Activated CD4-positive, alpha-beta T cell treated with anti-CD3 and anti-CD28 coated beads, Interleukin-2, amount 10 ng/mL, durations not matched to agents 24 days and 14 days (primary cell): ENCODE measurements at places on chromosomes 13 and 19. TPM values are rescaled to one million over a fixed set of nuclear protein-coding genes. Genes with fewer than 3 reads are reported as not detected.

The PROZ gene
- not detected in 2 replicates for total RNA-seq

The KCTD4 gene
- not detected in 2 replicates for total RNA-seq

The ZNF57 gene
- total RNA-seq, result 2.6 and 2.8 TPM in 2 replicates

The AMER2 gene
- total RNA-seq, result not detected in 2 replicates

The ZNF880 gene
- 6.3 and 9.0 TPM in 2 replicates for total RNA-seq

The LILRA5 gene
- not detected in 2 replicates for total RNA-seq

The TSSK6 gene
- total RNA-seq, result 3.3 and 4.4 TPM in 2 replicates

The RASIP1 gene
- 0.71 and 0.82 TPM in 2 replicates for total RNA-seq

The NALCN gene
- total RNA-seq, result not detected in 2 replicates

- no peak for DNase-seq
- no peak overlapping the region for H3K4me3 ChIP-seq
- peaks cover 9% of the 10 kb centered on the region for H3K27me3 ChIP-seq
Measured at GRCh38 chr13:25927932-25928331, 123.9 kb downstream of the SHISA2 start.

DNA sequence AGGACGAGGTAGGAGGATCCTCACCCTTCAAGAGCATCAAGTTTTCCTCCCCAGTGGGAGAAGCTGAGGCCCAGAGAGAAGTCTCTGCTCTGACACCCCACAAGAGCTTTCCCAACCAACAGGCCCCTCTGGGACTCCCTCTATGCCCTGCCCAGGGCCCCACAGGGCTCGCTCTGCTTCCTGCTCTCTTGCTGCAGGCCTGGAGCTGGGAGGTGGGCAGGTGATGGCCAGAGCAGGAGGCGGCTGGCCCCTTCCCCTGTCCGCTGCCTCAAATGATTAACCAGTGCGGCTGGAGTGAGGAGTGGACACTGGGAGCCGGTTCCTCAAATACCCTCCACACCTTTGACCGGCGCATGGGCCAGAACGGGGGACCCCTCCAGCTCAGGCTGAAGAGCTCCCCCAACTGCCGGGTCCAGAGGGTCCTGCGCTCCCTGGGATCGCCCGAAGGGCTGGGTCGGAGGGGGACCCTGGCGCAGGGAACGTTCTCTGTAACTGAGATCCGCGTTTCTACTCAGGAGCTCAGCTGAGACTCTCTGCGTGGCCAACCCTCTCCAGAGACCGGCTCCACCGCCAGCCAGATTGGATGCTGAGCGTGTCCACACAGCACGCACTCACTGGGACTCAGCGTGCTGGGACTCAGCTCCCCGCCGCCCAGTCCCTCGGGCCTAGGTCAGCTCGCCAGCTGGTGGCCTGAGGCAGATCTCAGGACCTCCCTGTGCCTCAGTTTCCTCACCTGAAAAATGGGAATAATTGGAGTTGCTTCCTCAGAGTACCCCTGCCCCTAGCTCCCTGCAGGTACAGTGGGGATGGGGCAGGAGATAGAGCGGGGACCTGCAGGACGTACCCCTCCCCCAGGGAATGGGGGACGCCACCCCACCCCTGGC lies 6.7 kb upstream of the ONECUT3 start:
- peaks cover 6% of the 10 kb centered on the region for H3K4me1 ChIP-seq
- no peak overlapping the region for H3K4me3 ChIP-seq
- no peak overlapping the region for H3K27ac ChIP-seq

GRCh38 chr13:48828962-48829411 lies 146.7 kb upstream of the FNDC3A start:
- no peak for DNase-seq
- no peak overlapping the region for H3K27ac ChIP-seq
- H3K4me3 ChIP-seq, result no peak overlapping the region
- no peaks in the 10 kb centered on the region for H3K27me3 ChIP-seq

DNA sequence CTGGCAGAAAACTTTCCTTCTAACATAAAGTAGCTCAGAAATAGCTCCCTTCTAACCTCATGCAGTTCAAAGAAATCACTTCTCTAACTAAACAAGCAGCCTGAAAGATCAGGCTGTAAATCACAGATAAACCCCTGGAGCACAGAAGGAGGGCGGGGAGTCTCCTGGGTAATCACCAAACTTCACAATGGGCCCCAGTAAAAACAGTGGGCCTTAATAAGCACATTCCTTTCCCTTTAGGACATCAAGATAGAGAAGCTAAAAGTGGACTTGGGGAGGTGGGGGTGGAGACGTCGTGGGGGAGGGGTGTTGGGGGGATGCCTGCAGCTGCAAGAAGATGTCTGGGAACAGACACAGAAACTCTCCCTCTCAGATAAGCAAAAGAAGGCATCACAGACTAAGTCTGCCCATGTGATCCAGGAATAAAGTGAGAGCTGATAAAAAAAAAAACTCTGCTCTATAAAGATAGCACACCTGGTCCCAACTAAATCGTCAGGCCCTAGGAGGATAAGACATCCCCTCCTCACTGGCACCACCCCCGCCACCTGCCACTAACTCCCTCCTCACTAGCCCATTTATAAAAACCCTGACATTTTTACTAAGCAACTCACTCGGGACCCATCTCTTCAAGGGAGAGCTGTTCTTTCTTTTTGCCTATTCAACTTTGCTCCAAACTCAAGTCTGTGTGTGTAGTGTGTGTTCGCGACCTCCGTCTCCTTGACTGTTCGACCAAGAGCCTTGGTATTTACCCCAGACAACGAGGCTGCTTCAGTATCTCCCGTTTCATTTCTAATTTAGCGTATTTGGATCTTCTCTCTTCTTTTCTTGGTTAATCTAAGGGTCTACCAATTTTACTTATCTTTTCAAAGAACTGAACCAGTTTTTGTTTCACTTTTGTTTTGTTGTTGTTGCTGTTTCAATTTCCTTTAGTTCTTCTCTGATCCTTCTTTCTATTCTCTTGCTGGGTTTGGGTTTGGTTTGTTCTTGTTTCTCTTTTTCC lies 31.7 kb downstream of the DNAJC15 start:
- no peaks in the 10 kb centered on the region for H3K27me3 ChIP-seq
- no peak overlapping the region for H3K27ac ChIP-seq
- peaks cover 28% of the 10 kb centered on the region for H3K4me1 ChIP-seq
- DNase-seq, result peak; percentile 74

GRCh38 chr13:27006519-27007161 lies 165.0 kb downstream of the USP12 start:
- DNase-seq, result no peak
- H3K27me3 ChIP-seq, result peaks cover 47% of the 10 kb centered on the region
- H3K27ac ChIP-seq, result no peak overlapping the region
- peak overlapping the region; percentile 22 for H3K4me3 ChIP-seq

- no peaks in the 10 kb centered on the region for H3K4me1 ChIP-seq
- H3K36me3 ChIP-seq, result no peaks in the 10 kb centered on the region
- no peak for DNase-seq
- H3K4me3 ChIP-seq, result no peak overlapping the region
- no peaks in the 10 kb centered on the region for H3K27me3 ChIP-seq
Measured at GRCh38 chr13:76466043-76466442, 420.2 kb downstream of the KCTD12 start.

- no peak overlapping the region for H3K4me3 ChIP-seq
- DNase-seq, result no peak
- no peaks in the 10 kb centered on the region for H3K4me1 ChIP-seq
- no peaks in the 10 kb centered on the region for H3K27me3 ChIP-seq
- no peaks in the 10 kb centered on the region for H3K36me3 ChIP-seq
Measured at GRCh38 chr13:100051070-100051469, 37.8 kb upstream of the PCCA start.

DNA sequence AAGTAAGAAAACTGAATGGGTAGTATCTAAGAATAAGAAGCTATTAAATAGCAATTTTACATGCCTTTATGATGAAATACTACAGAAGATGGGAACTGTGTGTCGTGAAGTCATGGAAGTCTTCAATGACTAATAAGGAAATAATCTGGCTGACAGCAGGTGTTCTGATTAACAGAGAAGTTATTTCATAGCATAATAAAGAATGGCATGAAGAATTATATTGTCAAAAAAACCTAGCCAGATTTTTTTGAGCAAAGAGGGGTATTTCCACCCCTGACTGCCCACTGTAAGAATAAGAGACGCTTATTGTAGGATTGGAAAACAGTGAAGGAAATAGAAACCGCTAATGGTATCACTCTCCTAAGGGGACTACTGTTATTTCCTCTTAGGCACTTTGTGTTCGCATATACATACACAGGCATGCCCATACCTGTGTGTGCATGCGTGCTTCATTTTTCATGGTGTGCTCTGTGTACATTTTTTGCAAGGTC lies 318.8 kb downstream of the SHISA2 start:
- DNase-seq, result no peak
- no peak overlapping the region for H3K4me3 ChIP-seq
- H3K36me3 ChIP-seq, result no peaks in the 10 kb centered on the region
- H3K4me1 ChIP-seq, result peaks cover 12% of the 10 kb centered on the region
- no peaks in the 10 kb centered on the region for H3K27me3 ChIP-seq

- peaks cover 32% of the 10 kb centered on the region for H3K4me1 ChIP-seq
- DNase-seq, result no peak
- no peaks in the 10 kb centered on the region for H3K27me3 ChIP-seq
Measured at GRCh38 chr13:40152145-40152544, 496.7 kb downstream of the COG6 start.

DNA sequence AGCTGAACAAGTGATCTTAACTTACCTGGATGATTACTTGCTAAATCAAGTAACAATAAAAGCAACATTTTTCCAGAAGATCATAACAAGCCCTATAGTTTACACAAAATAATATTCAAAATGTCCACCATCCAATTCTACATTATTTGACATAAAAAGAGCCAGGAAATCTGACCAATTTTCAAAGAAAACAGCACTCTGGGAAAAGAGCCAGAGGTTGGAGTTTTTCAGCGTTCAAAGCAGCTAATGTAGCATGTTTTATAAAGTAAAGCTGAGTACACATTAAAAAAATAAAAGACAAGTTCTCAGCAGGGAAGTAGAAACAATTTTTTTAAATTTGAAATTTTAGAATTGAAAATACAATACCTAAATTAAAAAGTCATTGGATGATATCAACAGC lies 62.6 kb downstream of the UFM1 start:
- H3K4me1 ChIP-seq, result peaks cover 4% of the 10 kb centered on the region
- DNase-seq, result no peak
- no peaks in the 10 kb centered on the region for H3K27me3 ChIP-seq
- no peak overlapping the region for H3K4me3 ChIP-seq
- no peak overlapping the region for H3K27ac ChIP-seq

GRCh38 chr19:50000841-50001557 lies 24.2 kb downstream of the VRK3 start:
- no peaks in the 10 kb centered on the region for H3K27me3 ChIP-seq
- peaks cover 66% of the 10 kb centered on the region for H3K36me3 ChIP-seq
- no peak overlapping the region for H3K4me3 ChIP-seq

DNA sequence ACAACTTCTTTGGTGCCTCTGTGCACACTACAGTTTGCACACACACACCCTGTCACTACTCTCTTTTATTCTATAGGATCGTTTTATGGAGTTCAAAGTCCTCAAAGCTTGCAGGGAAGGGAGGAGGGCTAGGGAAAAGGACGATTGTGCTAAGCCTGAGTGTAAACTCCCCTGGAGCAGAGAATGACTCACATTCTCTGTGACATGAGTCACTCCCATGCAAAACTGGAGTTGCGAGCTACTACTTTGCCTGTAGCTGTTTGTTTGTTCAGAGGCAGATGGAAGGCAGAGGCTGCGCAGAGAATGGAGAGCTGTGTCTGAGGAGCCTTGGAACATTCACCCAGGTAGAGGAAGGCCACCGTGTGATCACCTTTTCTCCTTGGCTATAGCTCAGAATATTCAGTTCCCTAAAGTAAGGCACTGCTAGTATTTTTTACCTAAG lies 80.5 kb upstream of the MBNL2 start:
- DNase-seq, result peak; percentile 60
- H3K4me3 ChIP-seq, result no peak overlapping the region

DNA sequence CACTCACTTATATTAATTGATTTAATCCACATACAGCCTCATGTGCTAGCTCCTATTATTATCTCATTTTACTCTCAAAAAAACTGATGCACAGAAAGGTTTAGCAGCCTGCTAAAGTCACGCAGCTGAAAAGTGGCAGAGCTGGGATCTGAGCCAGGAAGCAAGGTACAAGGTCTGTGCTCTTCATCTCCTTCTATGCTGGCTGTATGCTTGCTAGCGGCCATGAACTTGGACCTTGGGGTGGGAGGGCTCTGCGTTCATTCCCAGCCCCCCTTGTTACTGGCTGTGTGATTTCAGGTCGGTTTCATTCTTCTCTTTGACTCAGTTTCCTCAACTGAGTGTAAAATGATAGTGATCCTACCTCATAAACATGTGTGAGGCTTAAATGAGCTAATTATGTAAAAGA lies 69.8 kb downstream of the ALOX5AP start:
- peaks cover 19% of the 10 kb centered on the region for H3K4me1 ChIP-seq
- no peak for DNase-seq
- H3K27me3 ChIP-seq, result no peaks in the 10 kb centered on the region
- no peaks in the 10 kb centered on the region for H3K36me3 ChIP-seq

DNA sequence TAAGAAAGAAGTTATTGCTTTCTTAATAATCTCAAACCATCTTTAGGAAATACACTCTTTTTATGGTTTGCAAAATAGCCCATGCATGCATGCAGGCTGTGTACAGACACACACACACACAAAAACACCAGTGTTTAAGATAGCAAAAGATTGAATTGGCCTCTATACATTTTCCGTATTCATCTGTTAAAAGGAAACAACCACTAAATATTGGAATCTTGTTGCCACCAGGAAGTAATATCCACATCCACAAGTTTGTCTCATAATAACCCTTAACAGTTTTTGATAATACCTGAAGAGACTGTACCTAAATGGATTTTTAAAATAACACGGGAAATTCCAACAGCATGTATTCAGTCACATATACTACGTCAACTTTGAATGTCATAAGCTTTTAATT lies 7.3 kb upstream of the MAB21L1 start:
- H3K4me1 ChIP-seq, result no peaks in the 10 kb centered on the region
- no peak overlapping the region for H3K27ac ChIP-seq
- peaks cover 14% of the 10 kb centered on the region for H3K27me3 ChIP-seq
- H3K36me3 ChIP-seq, result no peaks in the 10 kb centered on the region

- peaks cover 5% of the 10 kb centered on the region for H3K27me3 ChIP-seq
- no peak overlapping the region for H3K27ac ChIP-seq
- H3K4me3 ChIP-seq, result no peak overlapping the region
- no peaks in the 10 kb centered on the region for H3K4me1 ChIP-seq
- no peaks in the 10 kb centered on the region for H3K36me3 ChIP-seq
Measured at GRCh38 chr19:43812688-43813087, 10.4 kb upstream of the LYPD5 start.

- H3K36me3 ChIP-seq, result peaks cover 31% of the 10 kb centered on the region
- H3K4me1 ChIP-seq, result no peaks in the 10 kb centered on the region
- H3K4me3 ChIP-seq, result no peak overlapping the region
- DNase-seq, result no peak
- no peaks in the 10 kb centered on the region for H3K27me3 ChIP-seq
Measured at GRCh38 chr13:95793781-95794180, 116.8 kb downstream of the DNAJC3 start.

DNA sequence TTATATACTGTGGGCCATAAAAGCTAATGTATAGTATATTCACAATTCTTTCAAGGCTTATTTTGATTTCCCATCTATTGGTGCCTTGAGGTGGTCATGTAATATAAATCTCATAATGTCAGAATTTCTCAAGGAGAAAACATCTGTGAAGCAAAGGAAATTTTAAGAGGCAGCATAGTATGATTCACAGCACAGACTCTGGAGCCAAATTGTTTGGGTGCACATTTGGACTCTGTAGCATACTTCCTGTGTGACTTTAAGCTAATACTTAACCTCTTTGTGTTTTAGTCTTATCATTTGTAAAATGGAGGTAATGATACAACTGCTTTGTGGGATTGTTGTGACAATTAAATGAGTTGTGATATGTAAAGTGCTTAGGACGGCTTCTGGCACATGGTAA lies 67.6 kb downstream of the PIBF1 start:
- H3K4me1 ChIP-seq, result no peaks in the 10 kb centered on the region
- peaks cover 33% of the 10 kb centered on the region for H3K36me3 ChIP-seq
- H3K4me3 ChIP-seq, result no peak overlapping the region

- DNase-seq, result no peak
- H3K4me1 ChIP-seq, result peaks cover 8% of the 10 kb centered on the region
- H3K27ac ChIP-seq, result no peak overlapping the region
- no peaks in the 10 kb centered on the region for H3K27me3 ChIP-seq
- H3K36me3 ChIP-seq, result no peaks in the 10 kb centered on the region
- H3K4me3 ChIP-seq, result no peak overlapping the region
Measured at GRCh38 chr13:32878163-32878562, 138.1 kb upstream of the KL start.
